ENCODE measurements at places on chromosomes 3 and 15.

DNA sequence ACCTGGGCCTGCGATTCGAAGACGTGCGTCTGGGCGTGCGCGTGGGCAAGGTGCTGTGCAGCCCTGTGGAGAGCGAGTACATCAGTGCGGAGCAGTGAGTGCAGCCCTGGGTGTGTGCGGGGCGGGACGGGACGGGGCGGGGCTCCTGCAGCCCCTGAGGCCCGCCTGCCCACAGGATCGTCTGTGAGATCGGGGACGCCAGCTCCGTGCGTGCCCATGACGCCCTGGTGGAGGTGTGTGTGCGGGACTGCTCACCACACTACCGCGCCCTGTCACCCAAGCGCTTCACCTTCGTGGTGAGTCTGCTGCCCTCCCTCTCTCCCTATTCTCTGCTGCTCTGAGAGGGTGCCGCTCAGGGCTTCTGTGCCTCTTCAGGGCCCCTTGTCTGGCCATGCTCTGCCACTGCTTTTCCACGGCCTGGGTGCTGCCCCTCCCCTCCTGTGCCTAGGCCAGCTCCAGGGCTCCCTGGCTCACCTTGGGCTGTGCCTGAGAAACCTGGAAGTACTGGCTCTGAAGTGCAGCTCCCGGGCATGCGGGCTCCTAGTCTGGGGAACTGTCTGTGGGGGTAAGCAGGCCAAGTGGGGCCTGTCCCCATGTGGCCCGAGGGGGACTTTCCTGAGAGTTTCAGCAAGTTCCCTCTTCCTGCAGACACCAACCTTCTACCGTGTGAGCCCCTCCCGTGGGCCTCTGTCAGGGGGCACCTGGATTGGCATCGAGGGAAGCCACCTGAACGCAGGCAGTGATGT, 31.8 kb downstream of the PLXNA1 start:
- DNase-seq: no peak

- DNase-seq: peak; percentile 69
Measured at GRCh38 chr3:43769097-43769884, 78.6 kb downstream of the ABHD5 start.

- DNase-seq: no peak
Measured at GRCh38 chr15:64635499-64636495, 139.6 kb downstream of the RBPMS2 start.

DNA sequence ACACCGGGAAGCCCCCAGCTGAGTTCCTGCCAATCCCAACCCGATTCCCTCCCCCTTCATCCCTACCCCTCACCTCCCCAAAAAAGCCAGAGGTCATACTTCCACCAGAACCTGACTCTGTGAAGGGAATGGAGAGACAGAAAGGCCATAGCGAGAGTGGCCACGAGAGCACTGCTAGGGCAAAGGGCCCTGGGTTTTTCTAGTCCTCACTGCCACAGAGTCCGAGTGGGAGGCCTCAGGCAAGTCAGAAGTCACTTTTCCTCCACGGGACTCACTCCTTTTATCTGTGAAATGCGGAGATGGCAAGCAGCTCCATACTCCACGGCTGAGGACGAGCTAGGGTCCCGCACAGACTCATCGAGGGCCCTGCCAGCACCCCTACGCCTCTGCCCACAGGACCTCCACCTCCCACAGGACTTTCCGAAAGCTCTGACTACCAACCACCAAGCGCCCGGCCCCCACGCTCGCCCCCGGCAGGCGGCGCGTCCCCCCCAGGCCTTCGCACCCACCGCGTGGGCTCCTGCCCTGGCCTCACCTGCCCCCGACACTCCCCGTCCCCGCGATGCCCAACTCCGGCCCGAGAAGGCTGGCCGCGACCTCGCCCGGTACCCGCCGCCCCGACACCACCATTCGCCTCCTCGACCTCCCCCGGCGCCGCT, 792 bp downstream of the ATP13A3 start:
- peak; percentile 43 for DNase-seq

DNA sequence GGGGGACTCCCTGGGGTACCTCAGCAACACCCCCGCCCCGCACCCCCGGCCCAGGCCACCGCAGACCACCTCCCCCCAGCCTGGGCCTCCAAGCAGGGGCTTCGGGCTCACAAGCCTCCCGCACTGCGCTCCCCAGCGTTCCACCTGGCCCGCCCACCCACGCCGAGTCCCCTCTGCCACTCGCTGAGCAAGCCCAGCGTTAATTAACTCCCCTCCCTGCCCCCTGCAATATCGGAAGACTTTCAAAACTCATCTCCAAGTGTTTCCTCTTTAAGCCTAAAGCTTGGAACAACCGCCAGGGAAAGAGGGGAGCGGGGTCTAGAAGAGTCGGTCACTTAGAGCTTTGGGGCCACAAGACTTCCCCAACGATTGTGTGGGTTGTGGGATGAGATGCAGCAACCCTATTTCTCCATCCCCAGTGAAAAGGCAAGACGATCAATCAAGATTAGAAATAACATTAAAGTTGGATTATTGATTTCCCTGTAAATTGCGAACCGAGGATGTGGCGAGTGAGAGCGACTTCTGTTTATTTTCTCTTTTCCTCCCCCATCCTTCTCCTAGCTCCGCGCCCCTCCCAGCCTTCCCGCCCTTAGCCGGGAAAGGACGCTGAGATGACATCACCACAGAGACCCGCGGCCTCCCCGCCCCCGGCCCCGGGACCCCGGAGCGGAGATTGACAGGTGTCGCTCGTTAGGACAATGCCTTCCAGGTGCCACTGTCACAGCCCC, 30.2 kb downstream of the NR2F2 start:
- no peak for DNase-seq

DNA sequence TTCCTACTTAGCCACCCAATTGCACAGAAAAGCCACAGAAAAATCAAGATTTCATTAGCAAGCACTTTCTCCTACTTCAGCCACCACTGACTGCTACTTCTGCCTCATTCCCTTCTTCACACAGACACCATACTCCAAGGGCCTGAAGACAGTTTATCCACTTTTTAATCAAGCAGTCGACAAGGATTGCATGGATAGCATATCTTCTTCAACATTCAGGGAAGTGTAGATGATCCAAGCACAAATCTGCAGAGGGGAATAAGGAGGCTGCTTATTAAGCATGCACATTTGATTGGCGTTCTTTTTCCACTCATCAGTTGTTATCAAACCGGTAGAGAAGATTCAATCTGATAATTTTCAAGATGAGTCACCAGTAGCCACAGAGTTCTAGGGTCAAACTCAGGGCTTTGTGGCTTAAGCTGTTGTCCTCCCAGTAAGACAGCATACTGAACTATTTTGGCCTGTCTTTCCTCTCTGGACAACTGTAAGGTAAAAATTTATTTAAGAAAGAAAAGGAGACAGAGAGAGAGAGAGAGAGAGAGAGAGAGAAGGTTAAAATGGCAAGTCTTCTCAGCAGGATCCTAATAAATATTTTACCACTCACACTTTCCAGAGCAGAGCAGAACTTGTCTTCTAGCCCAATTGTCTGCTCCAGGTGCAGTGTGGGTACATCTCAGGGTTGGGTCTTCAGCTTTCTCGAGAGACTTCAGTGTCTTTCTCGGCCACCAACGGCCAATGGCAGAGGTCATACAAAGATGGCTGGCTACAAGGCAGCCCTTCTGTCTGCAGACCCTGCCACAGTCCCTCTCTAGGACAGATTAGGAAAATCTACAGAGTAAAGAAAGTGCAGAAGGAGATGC, 80.6 kb upstream of the BHLHE40 start:
- no peak for DNase-seq

GRCh38 chr3:18295171-18295920, 129.8 kb downstream of the SATB1 start:
- no peak for DNase-seq

DNA sequence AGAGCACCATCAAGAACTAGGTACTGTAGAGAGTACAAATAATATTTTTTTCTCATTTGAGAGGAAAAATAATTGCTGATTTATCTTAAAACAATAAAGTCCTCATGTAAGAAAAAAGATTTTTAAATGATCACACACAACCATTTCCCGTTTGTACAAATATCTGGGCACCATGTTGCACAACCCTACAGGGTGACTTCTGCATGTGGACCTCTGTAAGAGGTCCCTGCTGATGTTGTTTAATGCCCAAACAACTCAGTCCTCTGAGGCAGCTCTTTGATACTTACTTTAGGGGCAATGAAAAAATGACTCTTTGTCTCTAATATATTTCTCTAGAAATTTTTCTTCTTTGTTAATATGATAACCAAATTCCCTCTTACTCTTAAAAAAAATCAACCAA, 168.1 kb upstream of the SATB1 start:
- DNase-seq: no peak

- DNase-seq: no peak
Measured at GRCh38 chr3:53226841-53227407, 28.9 kb downstream of the TKT start.

DNA sequence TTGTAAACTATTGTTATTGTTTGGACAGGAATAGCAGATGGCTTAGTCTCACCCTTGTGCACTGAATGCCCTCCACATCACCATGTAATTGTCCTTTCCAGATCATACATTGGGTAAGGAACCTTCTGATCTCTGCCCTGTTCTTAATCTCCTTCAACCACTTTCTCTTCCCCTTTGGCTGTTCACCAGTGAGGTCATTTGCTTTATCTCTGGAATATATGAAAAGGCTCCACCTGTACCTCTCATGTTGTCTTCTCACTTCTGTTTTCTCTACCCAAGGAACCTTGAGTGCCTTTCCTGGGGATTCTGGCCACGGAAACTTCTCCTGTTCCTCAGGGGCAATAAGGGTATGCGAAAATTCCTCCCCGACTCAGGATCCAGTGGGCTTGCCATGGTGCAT, 28.5 kb downstream of the MCTP2 start:
- DNase-seq: no peak

DNA sequence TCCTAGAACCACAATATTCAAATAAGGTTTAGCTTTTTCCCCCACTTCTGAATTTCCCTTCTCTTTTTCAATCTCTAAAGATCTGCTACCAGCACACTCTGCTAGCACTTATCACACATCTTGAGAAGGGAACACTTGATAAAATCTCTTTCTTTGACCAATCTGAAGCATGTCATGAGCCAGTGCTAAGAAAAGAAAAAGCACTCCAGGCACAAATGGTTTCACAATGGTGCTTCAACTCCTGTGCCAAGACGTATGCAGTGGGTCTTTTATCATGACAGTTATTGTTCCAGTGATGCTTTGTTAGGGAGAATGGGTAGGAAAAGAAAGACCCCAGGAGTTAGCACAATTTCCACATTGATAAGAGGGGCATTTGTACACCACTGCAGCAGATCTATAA, 248.4 kb downstream of the ZNF385D start:
- no peak for DNase-seq

DNA sequence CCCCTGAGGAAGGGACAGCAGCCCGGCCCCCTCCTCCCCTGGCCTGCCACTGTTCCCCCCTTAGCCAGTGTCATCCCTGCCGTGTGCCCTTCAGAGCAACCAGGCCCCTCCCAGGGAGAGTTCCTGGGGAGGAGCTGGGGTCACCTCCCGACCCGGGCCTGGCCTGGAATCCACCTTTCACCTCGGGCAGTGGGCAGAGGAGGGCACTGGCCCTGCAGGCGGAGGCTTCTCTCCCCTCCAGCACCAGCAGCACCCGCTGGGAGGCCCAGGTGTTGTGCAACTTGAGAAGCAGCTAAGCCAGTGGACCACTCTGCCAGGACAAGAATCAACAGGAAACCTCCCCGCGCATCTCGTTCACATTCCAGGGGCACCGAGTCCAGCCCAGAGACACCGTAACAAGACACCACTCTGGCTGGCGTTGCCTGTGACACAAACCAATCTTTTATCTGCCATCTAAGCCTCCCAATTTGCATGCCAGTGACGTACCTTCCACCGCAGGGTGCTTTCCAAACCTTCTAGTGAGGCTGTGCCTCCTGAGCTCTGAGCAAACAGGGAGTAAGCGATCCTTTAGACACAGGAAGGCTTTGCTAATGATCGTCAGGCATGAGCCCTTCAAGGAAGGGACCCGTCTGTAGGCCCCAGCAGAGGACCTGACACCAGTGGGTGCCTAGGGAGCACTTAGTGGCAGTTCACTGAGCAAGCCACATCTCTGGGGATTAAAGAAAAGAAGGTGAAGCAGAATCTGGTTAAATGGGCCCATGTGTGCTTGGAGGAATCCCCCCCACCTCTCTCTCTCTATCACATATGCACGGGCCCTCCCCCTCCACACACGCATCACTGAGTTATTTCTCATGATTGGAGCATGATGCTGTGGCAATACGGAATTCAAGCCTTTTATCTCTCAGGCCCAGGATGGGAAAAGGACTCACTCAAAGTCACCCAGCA, 98.9 kb upstream of the TLE3 start:
- peak; percentile 85 for DNase-seq

- no peak for DNase-seq
Measured at GRCh38 chr3:175732017-175732416, 872.9 kb downstream of the NAALADL2 start.

DNA sequence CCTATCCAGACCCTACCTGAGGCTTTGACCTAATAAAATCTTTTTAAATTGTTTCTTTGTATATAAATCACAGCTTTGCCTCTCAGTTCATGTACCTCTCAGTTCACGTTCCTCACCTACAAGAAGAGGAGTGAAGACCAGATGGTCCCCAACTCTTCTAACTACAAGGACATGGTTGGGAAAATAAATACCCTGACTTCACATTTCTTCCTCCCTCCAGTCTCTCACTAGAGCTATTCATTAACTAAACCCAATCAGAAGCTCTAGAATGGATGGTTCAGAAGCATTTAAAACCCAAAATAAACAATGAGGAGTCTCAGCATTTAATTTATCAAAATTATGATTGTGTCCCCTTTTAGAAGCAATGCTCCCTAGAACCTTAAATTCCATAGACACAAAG, 97.3 kb upstream of the AGTR1 start:
- no peak for DNase-seq

DNA sequence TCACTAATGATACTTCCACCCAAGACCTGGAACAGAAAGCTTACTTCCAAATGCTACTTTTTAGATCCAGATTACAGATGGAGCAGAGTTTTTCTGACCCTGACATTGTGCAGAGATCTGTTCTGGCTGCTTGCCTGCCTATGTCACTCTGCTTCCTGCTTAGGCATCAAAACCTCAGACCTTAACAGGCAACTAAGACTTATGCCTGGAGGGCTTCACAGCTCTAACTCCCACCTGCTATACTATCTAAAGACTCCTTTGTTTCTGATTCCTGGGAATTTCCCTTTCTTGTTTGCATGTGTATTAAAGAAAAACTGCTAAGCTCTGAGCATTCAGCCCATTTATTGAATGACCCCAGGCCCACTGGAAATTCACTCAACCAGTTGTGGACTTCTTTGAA, 157.4 kb upstream of the NPHP3 start:
- no peak for DNase-seq

- no peak for DNase-seq
Measured at GRCh38 chr3:14691239-14691638, 16.3 kb downstream of the C3orf20 start.

GRCh38 chr3:64756398-64756986, 68.7 kb upstream of the ADAMTS9 start:
- no peak for DNase-seq

DNA sequence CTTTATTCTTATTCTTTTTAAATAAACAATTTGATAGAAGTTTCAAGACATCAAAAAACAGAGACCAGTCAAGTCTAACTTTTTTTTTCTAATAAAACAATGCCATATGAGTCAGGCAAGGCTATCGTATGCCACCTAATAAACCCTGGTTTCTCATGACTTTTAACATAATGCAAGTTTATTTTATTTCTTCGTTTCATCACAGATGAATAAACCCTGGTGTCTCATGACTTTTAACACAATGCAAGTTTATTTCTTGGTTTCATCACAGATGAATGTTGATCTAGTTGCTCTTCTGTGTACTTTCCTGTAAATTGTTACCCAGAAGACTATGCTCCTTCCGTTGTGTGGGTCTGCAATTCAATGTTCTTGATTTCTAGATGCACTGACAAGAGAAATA, 905.4 kb downstream of the ROBO2 start:
- DNase-seq: no peak

GRCh38 chr15:32774022-32774421, 56.2 kb downstream of the GREM1 start:
- DNase-seq: no peak

Measured in CD4-positive, alpha-beta memory T cell (primary cell).